ENCODE measurements at places on chromosomes 16 and 17.

GRCh38 chr17:16931318-16932060 is 40.4 kb downstream of the TNFRSF13B start:
- DNase-seq = no peak

- no peak for DNase-seq
These were observed 19.1 kb downstream of the PRR11 start for GRCh38 chr17:59174671-59175070.

GRCh38 chr16:3101018-3101840 is 2.1 kb upstream of the ZSCAN10 start:
- no peak for DNase-seq

GRCh38 chr17:11535231-11535630 is 63.0 kb upstream of the DNAH9 start:
- no peak for DNase-seq

DNA sequence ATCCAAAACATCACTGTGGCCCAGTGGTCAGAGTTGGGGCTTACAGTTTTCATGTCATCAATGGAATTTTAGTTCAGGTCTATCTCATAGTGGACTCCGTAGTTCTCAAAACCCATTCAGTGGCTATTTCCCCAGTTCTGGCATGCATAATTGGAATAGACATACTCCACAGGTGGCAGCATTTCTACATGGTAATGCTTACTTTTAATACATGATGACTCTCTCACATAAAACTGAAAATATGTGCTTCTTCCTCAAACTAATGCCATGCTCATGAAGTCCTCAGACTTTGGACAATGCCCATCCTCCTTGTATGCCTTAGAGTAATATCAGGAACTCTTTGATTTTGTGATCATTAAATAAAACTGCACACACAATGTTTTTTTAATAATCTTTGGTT is 857.4 kb upstream of the GOT2 start:
- DNase-seq = no peak

DNA sequence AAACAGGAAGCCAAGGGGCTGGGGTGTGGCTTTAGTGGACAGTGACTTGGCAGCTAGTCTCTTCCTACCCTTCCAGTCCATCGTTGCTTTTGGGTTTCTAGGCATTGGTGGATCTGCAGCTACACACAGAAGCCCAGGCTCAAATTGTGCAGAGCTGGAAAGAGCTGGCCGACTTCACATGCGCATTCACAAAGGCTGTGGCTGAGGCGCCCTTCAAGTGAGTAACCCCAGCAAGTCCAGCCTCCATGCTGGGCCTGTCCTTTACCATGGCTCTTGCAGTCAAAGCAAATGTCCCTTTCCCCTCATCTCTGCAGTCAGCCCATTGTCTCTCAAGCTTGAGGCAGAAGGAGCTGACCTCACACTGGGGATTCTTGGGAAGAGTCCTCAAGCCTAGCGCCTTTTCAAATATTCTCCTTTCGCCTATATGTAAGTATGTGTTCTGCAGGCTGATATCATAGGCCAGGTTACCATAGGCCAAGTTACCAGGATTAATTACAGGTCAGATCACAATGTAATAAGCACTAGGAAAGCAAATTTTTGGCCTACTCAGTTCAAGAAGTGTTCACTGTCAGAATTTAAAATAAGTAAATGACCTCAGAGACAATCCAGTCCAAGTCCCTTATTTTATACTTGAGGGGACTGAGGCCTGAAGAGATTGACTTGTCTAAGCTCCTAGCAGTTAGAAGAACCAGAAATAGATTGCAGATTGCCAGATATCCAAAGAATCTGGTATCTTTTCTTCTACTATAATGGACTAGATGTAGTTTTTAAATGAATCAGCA is 6.5 kb downstream of the EME1 start:
- no peak for DNase-seq

Measured in stimulated activated CD4-positive, alpha-beta T cell treated with anti-CD3 and anti-CD28 coated beads, Interleukin-1b, Interleukin-23, amount 100 ng/mL, for 24 hours (primary cell).